ENCODE measurements at places on chromosomes 7 and 10.

- DNase-seq, result no peak
Measured at GRCh38 chr10:106424981-106425380, 739.5 kb downstream of the SORCS1 start.

DNA sequence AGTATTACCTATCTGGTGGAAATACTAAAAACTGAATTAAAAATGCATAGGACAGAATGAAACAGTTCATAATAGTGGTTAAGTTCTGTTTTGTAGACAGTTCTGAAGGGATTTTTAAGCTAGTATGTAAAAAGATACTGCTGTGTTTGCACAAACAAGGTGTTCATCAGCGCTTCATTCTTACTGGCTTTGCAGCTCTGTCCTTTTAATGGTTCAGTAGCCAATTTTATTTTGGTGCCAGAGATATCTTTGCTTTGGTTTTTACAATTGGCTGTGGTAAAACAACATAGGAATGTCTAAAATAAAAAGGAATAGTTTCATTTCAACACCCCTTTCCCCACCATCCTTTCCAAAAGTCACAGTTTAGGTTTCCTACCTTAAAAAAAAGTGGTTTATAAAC lies 33.0 kb downstream of the STAM start:
- no peak for DNase-seq

DNA sequence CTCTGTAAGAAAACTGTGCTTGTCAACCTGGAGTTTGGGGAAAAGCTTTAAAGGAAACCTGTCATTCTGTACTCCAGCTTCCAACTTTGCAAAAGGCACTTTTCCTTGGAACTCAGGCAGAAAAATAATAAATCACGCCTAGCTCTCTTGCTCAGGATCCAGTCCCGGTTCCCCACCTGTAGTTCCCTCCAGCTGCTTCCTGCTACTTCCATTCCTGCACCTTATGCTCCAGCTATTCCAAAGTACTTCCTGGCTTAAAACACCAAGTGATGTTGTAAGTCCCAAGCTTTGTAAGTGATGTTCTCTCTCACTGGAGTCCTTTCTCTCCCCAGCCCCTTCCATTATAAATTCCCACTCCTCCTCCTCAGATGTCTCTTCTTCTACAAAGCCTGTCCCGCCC lies 98.6 kb downstream of the GRM8 start:
- no peak for DNase-seq

- no peak for DNase-seq
Measured at GRCh38 chr10:12221323-12222298, 25.6 kb downstream of the CDC123 start.

DNA sequence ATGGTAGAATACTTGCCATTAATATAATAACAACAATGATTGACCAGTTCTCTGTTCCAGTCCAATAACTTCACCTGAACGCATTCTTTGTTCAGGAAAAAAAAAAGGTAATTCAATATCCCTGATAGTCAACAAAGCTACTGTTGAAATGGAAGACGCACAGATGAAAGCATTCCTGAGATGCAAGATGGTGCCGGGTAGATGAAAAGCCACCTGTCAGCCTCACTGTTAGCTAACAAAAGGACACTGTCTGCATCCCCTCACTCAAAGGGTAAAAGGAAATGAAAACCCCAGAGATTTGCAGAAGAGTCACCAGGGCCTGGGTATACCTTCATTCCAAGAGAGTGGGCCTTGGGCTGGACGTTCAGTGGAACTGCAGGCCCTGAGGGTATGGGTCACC lies 357.4 kb downstream of the PLXNA4 start:
- no peak for DNase-seq
